Mammary epithelial cell (primary cell): ENCODE measurements at places on chromosomes 7 and 10. TPM values are rescaled to one million over a fixed set of nuclear protein-coding genes. Genes with fewer than 3 reads are reported as not detected.

Gene EBLN1
- not detected for polyA plus RNA-seq

Gene MINDY3
- 12.2 TPM for polyA plus RNA-seq

Gene TFPI2
- polyA plus RNA-seq: 313 TPM

Gene SFTPA1
- polyA plus RNA-seq: not detected

Gene PDIA4
- polyA plus RNA-seq: 194 TPM

Gene COL1A2
- 0.60 TPM for polyA plus RNA-seq

Gene TLX1
- polyA plus RNA-seq: not detected

Gene ZNF425
- 1.7 TPM for polyA plus RNA-seq

Gene CHST15
- 24.5 TPM for polyA plus RNA-seq

Gene MALRD1
- polyA plus RNA-seq: not detected

Gene BNIP3
- 102 TPM for polyA plus RNA-seq

Gene AKR1C4
- not detected for polyA plus RNA-seq

Gene PLEKHS1
- not detected for polyA plus RNA-seq

Gene CLDN4
- polyA plus RNA-seq: 18.7 TPM

Gene PON1
- not detected for polyA plus RNA-seq

Gene CCDC172
- not detected for polyA plus RNA-seq

Gene PKD2L1
- polyA plus RNA-seq: not detected

Gene SEPTIN14
- not detected for polyA plus RNA-seq

Gene RNF148
- polyA plus RNA-seq: 0.05 TPM

DNA sequence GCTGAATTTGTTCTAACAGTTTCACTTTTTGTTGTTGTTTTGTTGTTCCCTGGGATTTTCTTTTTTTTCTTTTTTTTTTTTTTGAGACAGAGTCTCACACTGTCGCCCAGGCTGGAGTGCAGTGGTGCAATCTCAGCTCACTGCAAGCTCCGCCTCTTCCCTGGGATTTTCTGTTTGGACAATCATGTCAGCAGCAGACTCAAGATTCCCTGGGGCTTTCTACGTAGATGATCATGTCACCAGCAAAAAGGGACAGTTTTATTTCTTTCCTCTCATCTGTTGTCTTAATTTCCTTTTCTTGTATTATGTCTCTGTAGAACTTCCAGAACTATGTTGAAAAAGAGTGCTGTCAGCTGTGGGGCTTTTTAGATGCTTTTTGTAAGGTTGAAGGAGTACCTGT is 241.4 kb downstream of the TNS3 start:
- no peak for DNase-seq

- DNase-seq: no peak
Measured at GRCh38 chr7:26626156-26626555, 238.2 kb downstream of the SKAP2 start.

- DNase-seq: peak; percentile 74
Measured at GRCh38 chr7:99473315-99473596, 566 bp downstream of the ZNF789 start.

- DNase-seq: no peak
Measured at GRCh38 chr10:72976886-72977285, 22.3 kb upstream of the PLA2G12B start.

- peak; percentile 27 for DNase-seq
Measured at GRCh38 chr10:77156406-77156879, 481.2 kb downstream of the KCNMA1 start.

GRCh38 chr7:18566829-18567228 is 71.3 kb downstream of the HDAC9 start:
- peak; percentile 7 for DNase-seq

DNA sequence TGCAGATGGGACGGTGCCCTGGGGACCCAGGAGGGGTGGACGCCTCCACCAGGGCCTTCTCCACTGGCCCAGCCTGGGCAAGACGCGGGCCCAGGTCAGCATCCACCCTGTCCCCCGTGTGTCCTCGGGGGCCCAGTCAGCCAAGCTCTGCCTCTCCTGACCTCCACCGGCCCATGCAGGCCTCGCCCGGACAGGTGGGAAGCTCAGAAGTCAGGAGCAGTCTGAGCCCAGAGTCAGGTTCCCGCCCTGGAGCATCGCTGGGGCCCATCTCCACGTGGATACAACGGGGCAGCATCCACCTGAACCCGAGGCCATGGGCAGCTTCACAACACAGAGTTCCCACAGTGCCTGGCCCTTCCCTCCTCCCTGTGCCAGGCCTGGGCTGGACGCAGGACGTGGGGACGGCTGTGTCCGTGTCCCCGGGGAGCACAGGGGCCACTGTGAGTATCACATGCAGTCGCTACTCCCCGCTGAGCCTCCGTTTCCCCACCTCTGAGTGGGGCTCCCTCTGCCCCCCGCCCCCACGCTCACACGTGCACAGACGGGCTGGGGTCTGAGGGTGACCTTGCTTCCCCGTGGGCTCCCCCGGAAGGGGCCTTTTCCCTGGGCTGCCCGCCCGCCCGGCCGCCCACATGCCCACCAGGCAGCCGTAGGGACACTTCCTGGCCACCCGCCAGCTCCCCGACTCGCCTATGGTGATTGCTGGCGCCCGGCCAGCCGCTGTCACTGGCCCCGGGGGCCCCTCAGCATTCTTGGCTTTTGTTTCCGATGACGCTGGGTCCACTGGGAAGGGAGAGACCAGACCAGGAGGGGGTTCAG is 64.3 kb downstream of the PDGFA start:
- peak; percentile 27 for DNase-seq

GRCh38 chr7:92306153-92306552 is 60.4 kb downstream of the ANKIB1 start:
- peak; percentile 43 for DNase-seq

DNA sequence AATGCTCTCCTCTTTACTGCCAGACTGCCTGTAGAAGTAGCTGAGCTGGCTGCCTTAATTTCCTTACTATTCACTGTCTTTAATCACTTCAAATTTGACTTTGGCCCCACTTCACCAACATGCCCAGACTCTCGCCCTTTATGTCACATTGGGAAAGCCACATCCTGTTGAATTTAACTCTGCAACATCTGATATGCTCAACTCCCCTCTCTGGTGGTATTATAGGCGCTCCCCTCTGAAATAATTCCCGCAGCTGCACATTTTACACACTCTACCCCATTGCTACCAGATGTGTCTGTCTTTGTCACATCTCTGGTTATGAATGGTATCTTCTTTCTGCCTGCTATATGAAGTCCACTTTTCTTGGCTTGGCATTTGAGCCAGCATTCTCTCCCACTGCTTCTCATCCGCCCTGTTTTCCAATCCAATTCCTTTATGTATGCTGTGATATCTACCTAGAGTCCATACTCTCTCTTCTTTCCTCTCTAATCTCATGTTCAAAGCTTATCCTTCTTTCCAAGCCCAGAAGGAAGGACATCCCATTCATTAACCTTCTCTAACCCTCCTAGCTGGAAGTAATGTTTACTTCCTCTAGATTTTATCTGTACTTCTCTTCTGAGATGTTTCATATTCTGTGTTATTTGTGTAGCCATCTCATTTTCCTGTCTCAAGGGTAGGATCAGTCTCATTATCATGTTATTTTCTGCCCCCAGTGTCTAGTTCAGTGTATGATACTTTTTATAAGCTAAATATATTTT is 134.5 kb downstream of the ST7 start:
- DNase-seq: no peak

- no peak for DNase-seq
Measured at GRCh38 chr10:131703941-131704340, 196.9 kb upstream of the PPP2R2D start.

DNA sequence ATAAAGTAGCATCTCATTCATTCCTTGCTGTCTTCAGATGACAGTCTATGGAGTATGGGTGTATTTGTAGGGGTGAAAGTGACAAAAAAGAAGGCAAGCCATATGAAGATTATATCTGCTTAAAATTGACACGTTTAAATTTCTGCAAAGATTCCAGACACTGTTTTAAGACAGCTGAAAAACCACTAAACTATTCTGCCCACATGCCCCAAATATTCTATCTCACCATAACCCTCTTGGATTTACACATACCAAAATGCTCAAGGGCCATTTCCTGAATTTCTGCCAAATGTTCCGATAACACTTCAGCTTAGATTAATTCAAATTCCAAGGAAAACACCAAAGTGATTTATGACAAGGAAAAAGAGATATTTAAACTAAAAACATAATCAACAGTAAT is 99.9 kb upstream of the IL6 start:
- DNase-seq: no peak

- no peak for DNase-seq
Measured at GRCh38 chr10:73509695-73510094, 13.9 kb upstream of the PPP3CB start.

GRCh38 chr10:17835688-17836087 is 26.5 kb downstream of the MRC1 start:
- peak; percentile 82 for DNase-seq

- DNase-seq: peak; percentile 27
Measured at GRCh38 chr7:105046414-105046813, 32.4 kb downstream of the KMT2E start.

GRCh38 chr7:37186753-37187152 is 261.9 kb downstream of the ELMO1 start:
- no peak for DNase-seq

- DNase-seq: no peak
Measured at GRCh38 chr7:2566348-2566889, 7.6 kb downstream of the IQCE start.

DNA sequence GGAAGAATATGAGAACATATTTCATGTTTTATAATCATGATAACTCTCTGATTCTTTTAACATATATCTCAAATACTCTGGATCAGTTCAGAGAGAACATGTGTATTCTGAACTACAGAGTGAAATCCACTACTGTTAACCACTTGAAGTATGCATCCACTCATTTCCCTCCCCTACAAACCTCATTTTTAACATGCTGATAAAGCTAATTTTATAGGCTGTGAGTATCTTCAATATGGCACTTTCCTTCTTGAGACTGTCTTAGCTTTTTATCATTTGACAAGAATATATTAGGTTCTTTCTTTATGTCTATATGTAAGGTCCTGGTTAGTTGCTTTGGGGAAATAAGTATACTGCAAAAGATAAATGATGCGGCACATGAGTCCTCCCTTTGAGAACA is 154.8 kb downstream of the MLLT10 start:
- no peak for DNase-seq

DNA sequence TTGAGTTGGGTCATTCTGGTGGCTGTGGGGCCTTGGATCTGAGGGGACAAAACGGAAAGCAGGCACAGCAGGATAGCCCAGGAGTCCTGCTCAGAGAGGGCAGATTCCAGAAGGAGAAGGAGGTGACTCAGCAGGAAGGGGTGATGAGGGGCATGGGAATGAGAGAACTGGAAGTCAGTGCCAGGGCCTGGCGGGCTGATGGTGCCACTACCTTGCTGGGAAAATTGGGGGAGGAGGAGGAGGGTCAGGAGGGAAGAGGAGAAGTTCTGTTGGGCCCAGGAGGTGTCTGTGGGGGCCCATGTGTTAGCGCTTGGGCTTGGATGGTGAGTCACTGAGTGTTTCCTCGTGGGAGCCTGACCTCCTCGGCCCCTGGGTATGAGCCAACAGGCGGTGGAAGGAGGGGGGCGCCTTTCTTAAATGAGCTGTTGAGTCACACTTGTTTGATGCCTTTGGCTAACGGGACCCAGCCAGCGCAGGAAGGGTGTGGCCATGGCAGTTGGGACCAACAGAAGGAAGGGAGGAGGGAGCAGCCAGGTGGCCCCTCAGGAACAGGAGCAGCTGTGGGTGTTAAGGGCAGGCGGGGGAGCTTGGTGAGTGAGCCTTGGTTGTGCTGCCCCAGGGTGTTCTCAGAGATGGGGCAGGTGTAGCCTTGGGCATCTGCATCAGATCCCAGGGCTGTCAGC is 130.0 kb upstream of the BTBD16 start:
- peak; percentile 84 for DNase-seq

GRCh38 chr7:13169356-13169755 is 481.9 kb downstream of the ARL4A start:
- no peak for DNase-seq

DNA sequence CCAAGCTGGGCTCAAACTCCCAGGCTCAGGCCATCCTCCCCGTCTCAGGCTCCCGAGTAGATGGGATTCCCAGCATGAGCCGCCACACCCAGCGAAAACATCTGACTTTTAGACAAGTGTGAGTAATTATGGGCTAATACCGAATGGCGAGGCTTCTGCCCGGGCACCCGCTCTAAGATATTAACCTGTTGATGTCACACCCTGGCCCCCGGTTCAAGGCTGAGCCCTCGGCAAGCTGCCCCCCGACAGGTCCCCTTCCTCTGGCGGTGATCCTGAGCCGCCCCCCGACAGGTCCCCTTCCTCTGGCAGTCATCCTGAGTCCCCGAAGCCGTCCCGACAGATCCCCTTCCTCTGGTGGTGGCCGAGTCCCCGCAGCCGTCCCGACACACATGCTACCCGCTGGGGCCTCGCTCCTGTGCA is 5.2 kb downstream of the PSMG3 start:
- no peak for DNase-seq

- no peak for DNase-seq
Measured at GRCh38 chr7:123343611-123344010, 143.8 kb upstream of the SLC13A1 start.

DNA sequence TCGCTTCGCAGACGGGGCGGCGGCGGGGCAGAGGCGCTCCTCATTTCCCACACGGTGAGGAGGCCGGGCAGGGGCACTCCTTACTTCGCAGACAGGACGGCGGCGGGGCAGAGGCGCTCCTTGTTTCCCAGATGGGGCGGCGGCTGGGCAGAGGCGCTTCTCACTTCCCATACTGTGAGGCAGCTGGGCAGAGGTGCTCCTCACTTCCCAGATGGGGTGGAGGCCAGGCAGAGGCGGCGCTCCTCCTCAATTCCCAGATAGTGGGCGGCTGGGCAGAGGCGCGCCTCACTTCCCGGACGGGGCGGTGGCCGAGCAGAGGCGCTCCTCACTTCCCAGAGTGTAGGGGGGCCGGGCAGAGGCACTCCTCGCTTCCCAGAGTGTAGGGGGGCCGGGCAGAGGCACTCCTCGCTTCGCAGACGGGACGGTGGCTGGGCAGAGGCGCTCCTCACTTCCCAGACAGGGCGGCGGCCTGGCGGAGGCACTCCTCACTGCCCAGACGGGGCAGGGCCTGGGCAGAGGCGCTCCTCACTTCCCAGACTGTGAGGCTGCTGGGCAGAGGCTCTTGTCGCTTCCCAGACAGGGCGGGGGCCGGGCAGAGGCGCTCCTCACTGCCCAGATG is 43.1 kb downstream of the ZEB1 start:
- no peak for DNase-seq

GRCh38 chr10:108582387-108582786 is 1340.9 kb downstream of the XPNPEP1 start:
- DNase-seq: no peak

GRCh38 chr10:1085258-1085657 is 29.1 kb downstream of the WDR37 start:
- no peak for DNase-seq

GRCh38 chr10:45278860-45279498 is 36.4 kb downstream of the OR13A1 start:
- no peak for DNase-seq

- no peak for DNase-seq
Measured at GRCh38 chr7:52691257-52691656, 344.2 kb upstream of the POM121L12 start.
